ENCODE measurements at places on chromosomes 3 and 15.

DNA sequence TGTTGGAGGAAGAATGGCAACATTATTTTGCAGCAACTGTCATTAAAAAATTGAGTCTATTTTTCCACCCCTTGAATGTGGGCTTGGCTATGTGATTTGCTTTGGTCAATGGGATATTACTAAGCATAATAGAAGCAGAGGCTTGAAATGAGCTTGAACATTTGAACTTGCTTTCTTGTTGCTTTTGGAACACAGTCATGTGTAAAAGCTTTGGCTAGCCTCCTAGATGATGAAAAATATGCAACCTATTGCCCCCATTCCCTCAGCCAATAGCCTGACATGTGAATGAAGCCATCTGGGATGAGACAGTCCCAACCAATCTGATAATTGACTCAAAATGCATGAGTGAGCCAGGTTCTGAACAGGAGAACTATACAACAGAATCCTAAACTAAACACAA is 78.4 kb downstream of the PLSCR2 start:
- DNase-seq: no peak

GRCh38 chr3:155635056-155635455 is 109.8 kb downstream of the PLCH1 start:
- DNase-seq: no peak

DNA sequence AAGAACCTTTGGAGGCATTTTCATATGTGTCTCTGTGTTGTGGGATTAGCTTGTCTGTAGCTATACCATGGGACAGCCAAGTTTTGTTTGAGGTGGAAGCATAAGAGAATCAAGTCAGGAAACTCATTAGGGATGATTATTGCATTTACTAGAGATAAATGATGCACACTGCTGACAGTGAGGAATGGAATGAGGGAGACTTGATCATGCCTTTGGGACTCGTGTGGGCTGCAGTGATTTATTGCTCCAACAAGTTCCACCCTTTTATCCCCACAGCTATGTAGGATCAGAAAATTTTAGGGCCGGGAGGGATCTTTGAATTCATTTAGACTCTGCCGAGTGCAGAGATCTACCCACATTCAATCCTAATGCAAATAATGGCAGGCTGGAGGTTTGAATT is 16.3 kb downstream of the ZNF385D start:
- DNase-seq: no peak

GRCh38 chr3:98967758-98968157 is 66.3 kb upstream of the DCBLD2 start:
- DNase-seq: no peak

GRCh38 chr3:133592843-133593242 is 19.4 kb downstream of the CDV3 start:
- no peak for DNase-seq

DNA sequence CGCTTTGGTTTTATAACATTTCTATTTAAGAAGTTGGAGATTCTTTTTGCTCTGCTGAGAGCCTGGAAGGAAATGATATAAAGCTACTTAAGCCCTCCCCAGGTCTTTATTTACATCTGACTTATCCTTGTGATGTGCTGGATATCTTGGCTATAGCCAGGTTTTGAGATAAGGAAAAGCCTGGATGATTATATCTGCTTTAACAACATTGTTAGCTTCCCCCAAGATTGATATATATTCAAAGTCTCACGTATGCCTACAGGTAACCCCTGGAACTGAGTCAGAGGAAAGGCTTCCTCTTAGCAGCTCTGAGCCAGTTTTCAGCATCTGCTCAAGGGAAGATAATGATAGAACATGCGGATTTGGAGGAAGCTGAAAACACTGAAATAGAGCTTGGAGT is 61.5 kb upstream of the CRBN start:
- no peak for DNase-seq

GRCh38 chr3:193389335-193389734 is 10.8 kb upstream of the ATP13A5 start:
- DNase-seq: no peak

DNA sequence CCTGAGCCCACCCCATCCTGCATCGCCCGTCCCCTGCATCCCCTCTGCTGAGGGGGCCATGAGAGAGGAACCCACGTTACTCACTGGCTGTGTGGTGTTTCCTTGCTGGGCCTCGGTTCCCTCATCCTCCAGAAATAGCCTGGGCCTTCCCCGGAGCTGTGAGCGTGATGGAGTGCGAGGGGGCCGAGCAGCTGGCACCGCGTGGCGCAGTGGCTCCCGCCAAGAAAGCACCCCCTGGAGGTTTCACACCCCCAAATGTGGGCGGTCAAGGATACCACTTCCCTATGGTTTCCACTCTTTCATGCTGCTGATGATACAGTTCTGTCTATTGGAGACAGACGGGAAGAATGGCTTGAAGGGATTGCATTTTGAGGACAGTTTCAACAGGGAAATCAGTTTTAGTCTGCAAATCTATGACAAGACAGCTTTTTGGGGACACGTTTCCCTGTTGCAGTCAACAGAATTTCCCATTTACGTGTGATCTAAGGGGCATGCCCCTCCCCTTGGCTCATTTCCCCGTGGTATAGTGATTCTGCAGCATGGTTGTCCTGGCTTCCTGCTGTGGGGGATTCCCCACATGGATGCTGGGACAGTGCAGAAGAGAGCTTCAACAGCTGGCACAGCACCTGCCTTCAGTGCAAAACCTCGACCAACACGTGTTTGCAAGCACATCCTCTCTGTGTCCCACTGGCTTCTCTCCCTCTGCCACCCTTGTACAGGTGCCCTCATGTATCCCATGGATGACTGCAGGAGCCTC is 377.5 kb downstream of the LRTM1 start:
- no peak for DNase-seq

DNA sequence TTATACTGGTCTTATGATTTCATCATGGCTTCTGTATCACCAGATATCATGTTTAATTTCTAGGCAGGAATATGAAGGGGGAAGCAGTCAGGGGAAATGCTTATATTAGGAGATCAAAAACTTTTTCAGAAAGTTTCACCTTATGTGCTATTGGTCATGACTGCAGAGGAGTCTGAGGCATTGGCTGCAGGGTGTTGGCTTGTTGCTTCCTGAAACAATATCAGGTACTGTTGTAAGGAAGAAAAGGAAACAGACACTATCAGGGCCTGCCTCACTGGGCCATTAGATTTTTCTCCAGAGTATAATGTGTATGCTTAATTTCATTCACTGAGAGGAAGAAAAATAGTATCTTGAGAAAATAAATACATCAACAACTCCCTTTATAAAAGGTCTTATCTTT is 34.7 kb downstream of the LEKR1 start:
- DNase-seq: no peak

Measured in stimulated activated naive CD8-positive, alpha-beta T cell treated with anti-CD3 and anti-CD28 coated beads, Interleukin-15, amount 100 ng/mL, for 72 hours (primary cell).